ENCODE measurements at places on chromosomes 5 and 9. TPM values are rescaled to one million over a fixed set of nuclear protein-coding genes. Genes with fewer than 3 reads are reported as not detected.

The CXCL14 gene
- total RNA-seq: not detected

The NFIB gene
- 1.0 TPM for total RNA-seq

The AOPEP gene
- total RNA-seq: 25.0 TPM

The DAB2 gene
- not detected for total RNA-seq

The SLC36A3 gene
- not detected for total RNA-seq

The TUSC1 gene
- not detected for total RNA-seq

The CDC25C gene
- 6.1 TPM for total RNA-seq

The NUTM2G gene
- total RNA-seq: not detected

The IFNA21 gene
- total RNA-seq: not detected

The IL3 gene
- total RNA-seq: not detected

The SAXO1 gene
- total RNA-seq: not detected

DNA sequence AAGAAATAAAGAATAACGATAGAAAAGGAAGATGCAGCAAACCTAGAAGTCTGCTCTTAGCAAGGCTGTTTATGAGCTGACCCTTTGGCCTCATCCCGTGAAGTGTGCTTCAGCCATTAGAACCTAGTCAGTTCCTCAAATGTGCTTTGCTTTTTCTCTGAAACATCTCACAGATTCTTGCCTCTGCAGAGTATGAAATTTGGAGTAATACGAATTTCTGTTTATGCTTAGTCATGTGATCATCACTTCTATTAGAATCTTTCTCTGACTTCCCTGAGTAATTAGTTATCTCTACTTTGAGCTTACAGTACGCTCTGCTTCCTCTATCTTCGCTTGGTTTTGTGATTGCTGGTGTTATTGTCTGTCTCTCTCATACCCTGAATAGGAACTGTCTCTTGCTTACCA, 11.3 kb downstream of the CYSTM1 start:
- DNase-seq: peak; percentile 39

- DNase-seq: peak; percentile 70
These were observed 617 bp downstream of the PPP6C start for GRCh38 chr9:125189011-125189360.

- DNase-seq: no peak
These were observed 411.5 kb downstream of the RASEF start for GRCh38 chr9:82651474-82651873.

GRCh38 chr9:31615966-31616365, 768.5 kb upstream of the ACO1 start:
- DNase-seq: no peak

DNA sequence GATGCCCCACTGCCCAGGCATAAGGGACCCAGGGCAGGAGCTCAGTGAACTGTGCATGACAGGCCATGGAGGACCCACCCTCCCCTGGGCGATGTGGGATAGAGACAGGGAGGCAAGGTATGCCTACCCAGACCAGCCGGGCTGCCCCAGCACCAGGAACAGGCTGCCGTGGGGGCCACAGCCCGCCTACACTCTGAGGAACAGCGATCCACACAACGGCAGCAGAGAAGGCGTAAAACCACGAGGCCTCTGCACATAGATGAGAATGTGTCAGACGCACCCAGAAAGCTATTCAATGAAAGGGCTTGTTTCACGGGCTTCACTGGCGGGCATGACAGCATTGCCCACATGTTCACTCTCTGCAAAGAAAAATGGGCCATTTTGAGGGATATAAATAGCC, 49.5 kb downstream of the SEMA4D start:
- DNase-seq: no peak

DNA sequence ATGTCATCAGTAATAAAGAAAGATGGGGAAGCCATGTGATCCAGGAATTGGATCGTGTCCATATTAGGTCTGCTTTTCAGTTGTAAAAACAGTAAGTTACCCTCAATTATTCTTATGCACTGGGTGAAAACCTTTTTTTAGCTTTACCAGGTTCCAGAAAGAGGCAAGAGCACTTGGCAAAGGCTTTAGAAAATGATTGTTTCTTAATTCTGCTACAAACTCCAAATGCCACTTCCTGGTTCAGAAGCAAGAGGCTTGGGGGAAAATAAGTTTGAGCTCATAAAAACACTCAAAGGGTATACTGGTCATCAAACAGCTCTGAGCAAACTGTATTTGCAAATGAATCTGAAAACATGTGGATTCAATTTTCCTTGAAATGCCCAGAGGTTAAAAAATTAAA, 615.6 kb downstream of the EBF1 start:
- no peak for DNase-seq

DNA sequence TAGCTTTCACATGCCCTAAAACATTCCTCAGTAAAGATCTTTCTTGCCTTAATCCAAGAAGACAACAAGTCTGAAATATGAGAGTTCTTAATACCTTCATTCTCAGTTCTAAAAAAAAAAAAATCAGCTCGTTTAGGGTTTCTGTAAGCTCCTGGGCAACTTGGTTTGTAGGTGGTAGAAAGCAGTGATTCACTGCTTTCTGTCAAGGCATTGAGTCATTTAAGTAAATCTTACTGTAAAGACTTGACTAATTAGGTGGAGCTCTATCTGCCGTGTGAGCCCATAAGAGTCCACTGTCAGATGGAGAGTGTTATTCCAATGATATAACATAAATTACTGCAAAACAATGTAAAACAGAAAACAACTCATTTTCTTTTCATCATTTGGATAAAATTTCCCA, 56.1 kb upstream of the MAST4 start:
- DNase-seq: no peak

DNA sequence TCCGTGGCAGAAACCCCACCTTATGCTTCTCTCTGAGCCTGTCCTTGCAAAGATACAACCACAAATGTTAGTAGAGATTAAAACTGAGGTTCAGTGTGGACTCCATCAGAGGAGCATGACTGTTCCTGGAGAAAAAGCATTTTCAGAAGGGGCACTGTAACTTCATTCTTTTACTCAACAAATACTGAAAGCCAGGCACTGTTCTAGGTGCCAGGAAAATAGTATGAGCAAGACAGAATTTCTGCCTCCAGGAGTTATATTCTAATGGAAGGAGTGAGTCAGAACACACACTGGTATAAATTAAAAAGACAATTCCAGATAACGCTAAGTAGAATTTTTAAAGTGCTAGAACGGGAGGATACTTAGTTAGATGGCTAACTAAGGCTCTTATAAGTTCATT, 251.4 kb upstream of the GAS1 start:
- no peak for DNase-seq

- peak; percentile 93 for DNase-seq
These were observed 438 bp downstream of the SOX30 start for GRCh38 chr5:157651623-157652376.

DNA sequence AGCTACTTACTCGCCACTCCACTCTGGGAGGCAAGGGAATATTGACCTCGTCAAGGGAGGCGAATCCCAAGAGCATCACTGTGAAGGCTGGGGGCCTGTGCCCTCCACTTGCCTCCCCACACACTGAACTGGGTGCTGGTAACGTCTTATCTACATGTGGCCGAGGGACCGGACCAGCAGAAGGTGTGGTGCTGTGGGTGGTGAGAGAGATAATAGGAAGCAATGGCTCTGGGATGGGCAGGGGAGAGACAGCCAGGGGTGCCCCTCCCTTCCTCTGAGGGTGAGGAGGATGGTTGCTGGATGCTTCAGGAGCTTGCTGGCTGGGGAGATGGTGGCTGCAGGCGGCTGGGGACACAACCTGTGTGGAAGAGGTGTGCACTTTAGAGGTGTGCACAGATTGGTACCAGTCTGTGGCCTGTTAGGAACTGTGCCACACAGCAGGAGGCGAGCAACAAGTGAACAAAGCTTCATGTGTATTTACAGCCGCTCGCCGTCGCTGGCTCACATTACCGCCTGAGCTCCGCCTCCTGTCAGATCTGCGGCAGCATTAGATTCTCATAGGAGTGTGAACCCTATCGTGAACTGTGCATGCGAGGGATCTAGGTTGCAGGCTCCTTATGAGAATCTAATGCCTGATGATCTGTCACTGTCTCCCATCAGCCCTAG, 100.3 kb downstream of the ENTREP1 start:
- DNase-seq: no peak

DNA sequence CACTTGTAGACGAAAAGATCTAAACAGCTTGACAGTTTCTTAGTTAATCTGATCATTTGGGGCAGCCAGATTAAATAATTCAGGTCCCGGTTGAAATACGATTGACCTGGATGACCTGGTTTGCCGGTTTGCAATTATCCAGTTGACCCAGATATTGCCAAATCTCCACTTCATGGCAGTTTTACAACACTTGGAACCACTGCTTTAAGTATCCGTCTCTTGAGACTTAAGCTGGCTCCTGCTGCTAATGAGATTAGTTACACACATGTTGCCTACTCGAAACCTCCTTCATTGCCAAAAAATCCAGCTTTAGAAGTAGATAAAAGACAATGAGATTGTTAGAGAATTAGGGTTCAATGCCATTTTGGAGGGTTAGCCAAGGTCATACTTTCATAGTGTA, 136.2 kb upstream of the HAPLN1 start:
- no peak for DNase-seq

- no peak for DNase-seq
These were observed 35.9 kb downstream of the AFF4 start for GRCh38 chr5:132927355-132928061.

DNA sequence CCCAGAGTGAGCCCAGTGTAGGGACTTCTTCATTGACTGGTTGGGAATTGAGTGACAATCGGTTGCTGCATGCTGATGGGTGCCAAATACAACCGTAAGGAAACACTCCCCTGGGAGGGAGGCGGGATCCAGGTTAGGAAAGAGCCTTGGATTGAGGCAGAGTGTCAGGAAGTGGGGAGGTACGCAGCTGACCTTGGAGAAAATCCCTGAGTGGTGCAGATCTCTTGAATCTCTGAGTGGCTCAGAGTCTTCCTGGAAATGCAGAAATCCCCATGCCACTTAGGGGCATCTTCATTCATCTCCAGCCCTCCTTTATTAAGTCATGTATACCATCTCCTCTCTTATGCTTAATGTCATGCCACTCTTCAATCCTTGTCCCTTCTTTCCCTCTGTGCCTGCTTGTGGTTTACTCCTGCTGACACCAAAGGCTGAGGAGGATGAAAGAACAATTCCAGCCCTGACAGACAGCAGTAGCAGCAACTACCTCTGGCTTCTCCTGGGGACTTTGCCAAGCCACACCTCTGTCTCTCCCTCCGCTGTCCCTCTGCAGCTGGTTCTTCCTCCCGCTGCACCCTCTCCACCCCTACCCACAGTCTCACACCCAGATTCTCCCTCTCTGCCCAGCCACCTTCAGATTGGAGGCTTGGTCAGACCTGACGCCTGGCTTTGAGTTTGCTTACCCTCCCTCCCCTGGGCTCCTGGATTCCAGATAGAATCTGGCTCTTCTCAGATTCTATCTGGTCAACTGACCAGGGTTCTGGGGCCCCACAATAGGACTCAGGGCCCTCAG, 14.1 kb upstream of the LCP2 start:
- no peak for DNase-seq

DNA sequence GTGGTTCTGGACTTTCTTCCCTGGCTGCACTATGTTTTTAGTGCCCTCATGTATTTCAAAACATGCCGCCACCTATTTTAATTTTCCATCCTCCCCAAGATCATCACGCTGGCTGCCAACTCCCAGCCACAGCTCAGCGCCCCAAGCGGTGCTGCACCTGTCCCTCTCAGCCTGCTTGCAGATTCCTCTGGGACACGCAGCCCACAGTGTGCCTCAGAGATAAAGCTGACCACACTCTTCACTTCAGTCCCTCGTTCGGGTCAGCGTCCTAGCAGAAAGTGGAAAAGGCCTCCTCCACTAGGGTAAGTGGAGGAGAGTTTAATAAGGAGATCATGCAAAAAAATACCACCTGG, 56.2 kb upstream of the CKS2 start:
- no peak for DNase-seq

Measured in Karpas-422 (cell line).